Stimulated activated CD4-positive, alpha-beta T cell treated with anti-CD3 and anti-CD28 coated beads, Interleukin-1b, Interleukin-23, amount 100 ng/mL, for 24 hours (primary cell): ENCODE measurements at places on chromosomes 5 and 9.

- no peak for DNase-seq
Measured at GRCh38 chr5:14036947-14037346, 92.5 kb upstream of the DNAH5 start.

DNA sequence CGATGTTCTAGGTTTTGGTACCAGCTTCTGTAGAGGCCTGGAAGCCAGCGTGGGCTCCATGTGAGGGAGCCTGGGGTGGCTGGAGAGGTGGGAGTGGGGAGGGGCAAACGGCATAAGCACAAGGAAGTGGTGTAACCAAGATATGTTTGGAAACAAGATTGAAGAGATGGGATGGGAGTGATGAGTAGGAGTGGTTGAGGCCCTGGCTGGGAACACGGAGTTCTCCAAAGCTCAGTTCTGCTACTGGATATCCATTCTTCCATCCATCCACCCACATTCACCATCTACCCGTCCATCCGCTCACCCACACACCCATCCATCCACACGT lies 12.2 kb downstream of the TSPAN17 start:
- no peak for DNase-seq

DNA sequence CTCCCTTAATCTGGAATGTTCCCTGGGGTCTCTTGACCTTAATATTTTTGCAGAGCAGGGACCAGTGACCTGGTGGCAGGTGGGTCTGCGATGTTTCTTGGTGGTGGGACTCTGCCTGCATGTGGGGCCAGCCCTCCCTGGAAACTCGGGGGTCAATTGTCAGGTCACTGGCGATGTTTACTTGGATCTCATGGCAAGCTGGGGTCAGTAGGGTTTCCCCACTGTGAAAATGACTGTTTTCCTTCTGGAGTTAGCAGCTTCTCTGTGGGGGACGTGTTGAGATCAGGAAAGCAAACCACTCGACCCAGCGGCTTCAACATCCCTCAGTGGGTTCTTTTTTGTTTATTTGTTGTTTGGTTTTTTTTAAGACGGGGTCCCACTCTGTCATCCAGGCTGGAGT lies 73.9 kb downstream of the KCNT1 start:
- DNase-seq, result no peak

DNA sequence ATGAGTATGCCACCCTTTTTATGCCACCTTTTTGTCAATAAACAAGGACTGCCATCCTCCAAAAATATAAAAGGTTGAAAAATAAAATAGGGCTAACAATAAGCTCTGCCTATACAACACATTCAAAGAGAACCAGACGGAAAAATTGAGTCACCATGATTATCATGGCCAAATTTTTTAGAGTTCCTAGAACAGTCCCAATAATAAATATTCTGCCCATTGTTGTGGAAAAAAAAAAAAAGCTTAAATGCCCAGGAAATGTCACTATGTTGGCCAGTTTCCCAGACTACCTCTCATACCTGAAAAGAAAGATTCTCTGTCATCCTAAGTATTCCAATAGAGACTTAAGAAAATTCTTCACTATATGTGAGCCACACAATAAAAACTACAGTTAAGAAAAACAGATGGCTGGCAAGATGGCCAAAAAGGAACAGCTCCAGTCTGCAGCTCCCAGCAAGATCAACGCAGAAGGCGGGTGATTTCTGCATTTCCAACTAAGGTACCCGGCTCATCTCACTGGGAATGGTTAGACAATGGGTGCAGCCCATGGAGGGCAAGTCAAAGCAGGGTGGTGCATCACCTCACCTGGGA lies 149.0 kb downstream of the TMEM161B start:
- DNase-seq, result no peak

DNA sequence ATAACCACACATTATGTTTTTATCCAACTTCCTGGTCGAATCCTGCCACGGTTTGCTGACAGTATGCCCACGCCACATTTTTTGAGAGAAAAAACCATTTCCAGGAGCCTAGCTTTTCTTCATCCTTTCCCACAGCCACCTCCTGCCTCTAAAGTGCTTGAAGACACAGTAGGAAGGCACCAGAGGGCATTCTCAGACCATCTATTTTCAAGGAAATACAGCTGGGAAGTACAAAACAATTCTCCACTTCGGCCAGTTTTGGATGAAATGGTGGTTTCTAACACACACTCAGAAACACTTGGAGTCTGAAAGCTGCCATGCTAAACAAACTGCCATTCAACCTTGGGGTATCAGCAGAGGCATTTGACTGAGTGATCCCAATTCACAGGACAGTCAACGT lies 86.3 kb upstream of the RPS23 start:
- no peak for DNase-seq

GRCh38 chr5:178385496-178385890 lies 152.9 kb upstream of the PHYKPL start:
- DNase-seq, result no peak

DNA sequence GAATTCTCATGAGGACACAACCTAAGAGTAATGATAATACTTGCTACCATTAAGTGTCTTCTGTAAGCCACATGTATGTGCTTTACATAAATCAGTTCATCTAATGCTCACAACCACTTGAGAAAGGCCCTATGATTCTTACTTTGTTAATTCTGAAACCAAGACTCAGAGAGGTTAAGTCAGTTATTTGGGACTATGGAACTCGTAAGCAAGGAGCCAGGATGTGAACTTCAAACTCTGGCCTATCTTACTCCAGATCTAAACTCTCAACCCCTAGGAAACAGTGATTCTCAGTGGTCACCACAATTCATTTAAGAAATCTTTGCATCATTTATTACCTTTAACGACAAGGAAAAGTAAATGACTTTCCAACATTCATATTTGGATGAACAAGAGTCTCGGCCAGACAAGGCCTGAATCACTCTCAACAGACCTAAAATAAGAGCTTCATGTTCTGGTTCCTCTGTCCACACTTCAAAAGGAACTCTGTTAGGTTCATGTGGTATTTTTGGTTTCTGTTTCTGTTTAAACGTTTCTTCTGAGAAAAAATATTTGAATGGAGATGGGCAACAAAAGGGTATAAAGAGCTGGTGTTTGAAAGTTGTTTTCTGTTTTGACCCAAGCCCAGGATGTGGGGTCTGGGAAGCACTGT lies 104.8 kb downstream of the LPAR1 start:
- DNase-seq, result no peak
